ENCODE measurements at places on chromosomes 1 and 21.
A peak's percentile ranks its signal among the peaks of the same experiment; 100 is the strongest.

GRCh38 chr1:210692796-210693195, 364.1 kb downstream of the HHAT start:
- no peak for DNase-seq

GRCh38 chr21:35932232-35932911, 128.0 kb downstream of the SETD4 start:
- DNase-seq, result peak; percentile 53

- no peak for DNase-seq
Measured at GRCh38 chr1:2404890-2405511, 7.4 kb downstream of the PEX10 start.

GRCh38 chr1:8408151-8408839, 90.4 kb downstream of the SLC45A1 start:
- DNase-seq, result peak; percentile 62

GRCh38 chr1:71193153-71193552, 112.3 kb upstream of the ZRANB2 start:
- DNase-seq, result peak; percentile 26

DNA sequence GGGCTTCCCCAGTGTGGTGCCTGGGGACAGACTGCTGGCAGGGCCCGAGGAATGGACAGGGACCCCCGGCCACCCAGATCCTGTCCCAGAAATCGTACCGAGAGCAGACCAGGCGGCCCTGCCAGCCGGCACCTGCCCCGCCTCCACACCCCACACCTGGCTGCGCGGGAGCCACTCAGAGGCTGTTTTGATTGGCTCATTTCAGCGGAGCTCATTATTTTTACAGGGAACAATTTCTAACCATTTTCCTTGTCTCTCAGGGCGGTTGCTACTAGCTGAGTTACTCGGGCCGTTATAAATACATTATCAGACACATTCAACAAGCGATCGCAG, 39.3 kb upstream of the AJAP1 start:
- no peak for DNase-seq

DNA sequence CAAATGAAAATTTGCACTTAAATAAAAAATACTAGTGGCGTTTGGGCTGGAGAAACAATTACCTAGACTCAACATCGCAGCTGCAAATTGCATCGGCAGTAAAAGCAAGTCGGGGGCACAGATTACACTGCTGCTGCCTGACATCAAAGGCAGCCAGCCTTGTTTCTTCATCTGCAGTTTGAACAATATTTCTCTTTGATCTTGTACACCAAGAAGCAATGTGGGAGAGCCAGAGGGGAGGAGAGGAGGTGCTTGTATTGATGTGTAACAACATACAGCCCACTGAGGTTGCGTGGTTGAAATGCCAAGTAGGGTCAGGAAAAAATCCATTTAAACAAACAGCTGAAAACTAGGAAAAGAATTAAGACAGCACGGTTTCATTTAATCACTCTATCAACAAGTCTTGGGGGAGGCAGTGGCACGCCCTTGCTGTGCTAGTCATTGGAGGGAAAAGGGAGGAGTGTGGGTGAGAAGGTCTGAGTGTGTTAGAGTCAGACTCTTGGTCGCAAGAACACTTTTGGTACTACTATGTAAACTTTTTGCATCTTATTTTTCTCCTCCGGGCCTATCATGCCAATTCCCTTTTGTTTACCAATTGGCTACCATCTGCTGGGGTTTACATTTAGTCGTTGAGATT, 456.5 kb downstream of the OMA1 start:
- no peak for DNase-seq

GRCh38 chr1:15014516-15014915, 139.0 kb upstream of the TMEM51 start:
- DNase-seq, result no peak

DNA sequence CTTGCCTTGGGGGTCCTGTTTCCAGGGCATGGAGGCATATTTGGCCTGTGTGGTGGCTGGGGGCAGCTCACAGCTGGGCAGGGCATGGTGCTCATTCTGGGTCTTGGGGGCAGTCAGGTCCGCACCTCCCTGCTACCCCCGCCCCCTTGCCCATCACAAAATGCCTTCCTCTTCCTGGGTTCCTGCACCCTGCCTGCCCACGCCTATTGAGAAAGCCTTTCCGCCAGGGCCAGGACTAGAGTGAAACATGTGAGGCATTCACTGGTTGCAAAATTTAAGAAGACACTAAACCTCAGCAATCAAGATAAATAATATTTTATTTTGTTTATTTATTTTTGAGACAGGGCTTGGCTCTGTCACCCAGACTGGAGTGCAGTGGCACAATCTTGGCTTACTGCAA, 19.7 kb downstream of the PTAFR start:
- DNase-seq, result no peak

DNA sequence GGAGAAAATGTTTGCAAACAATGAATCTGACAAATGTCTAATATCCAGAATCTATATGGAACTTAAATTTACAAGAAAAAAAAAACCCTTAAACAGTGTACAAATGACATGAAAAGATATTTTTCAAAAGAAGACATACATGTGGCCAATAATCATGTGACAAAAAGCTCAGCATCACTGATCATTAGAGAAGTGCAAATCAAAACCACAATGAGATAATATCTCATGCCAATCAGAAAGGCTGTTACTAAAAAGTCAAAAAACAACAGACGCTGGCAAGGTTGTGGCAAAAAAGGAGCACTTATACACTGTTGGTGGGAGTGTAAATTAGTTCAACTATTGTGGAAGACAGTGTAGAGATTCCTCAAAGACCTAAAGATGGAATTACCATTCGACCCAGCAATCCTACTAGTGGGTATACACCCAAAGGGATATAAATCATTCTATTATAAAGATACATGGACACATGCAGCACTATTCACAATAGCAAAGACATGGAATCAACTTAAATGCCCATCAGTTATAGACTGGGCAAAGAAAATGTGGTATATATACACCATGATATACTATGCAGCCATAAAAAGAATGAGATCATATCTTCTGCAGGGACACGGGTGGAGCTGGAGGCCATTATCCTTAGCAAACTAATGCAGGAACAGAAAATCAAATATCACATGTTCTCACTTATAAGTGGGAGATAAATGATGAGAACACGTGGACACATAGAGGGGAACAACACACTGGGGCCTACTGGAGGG, 123.2 kb downstream of the PTPRC start:
- no peak for DNase-seq

DNA sequence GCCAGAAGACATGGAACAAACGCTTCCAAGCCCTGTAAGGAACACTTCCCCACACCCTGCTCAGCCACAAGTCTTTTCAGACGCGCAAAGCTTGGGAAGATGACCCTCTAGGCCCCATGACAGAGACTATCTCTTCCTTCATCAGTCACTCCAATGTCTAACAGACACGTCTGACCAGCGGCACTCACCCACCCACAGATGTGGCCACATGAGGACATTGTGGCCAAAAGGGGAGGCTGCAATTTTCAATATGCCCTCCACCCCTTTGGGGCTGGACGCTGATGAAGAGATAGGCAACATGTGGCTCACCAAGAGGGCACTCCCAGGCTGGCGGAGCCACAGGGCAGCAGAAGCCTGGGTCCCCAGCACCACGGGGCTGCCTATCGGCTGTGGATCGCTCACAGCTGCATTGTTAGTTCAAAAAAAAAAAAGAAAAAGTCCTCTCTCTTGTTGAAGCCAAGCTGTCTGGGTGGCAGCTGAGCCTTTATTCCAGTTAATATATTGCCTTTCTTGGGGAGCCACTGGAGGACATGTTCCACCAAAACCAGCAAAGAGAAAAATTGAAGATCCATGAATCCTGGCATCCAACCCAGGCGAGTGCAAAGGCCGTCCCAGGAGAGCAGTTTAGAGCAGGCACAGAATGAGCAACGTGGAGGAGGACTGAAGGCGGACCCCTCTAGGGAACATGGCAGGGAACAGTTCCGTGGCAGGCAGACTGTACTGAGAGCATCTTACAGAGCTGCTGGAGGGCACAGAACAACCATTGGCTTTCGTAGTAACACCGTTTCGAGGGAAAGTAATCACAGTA, 52.7 kb upstream of the GPR153 start:
- DNase-seq, result peak; percentile 20

DNA sequence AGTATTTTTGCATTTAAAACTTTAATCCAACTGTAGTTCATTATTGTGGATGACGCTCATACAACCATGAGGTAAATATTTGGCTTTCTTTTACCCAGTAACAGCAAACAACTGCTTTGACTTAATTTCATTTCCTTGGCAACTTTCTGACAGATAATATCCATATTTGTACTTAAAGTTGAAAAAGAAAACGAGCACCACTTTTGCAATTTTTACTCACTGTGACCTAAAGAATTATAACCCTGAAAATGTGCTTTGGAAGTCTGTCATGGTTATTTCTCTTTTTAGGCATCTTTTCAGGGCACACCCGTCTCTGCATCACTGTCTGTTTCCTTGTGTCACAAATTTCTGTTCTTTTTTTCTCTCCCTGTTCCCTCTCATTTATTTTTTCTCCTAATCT, 918 bp upstream of the CD2 start:
- DNase-seq, result no peak

- DNase-seq, result no peak
Measured at GRCh38 chr1:30789388-30790255, 32.0 kb upstream of the LAPTM5 start.

DNA sequence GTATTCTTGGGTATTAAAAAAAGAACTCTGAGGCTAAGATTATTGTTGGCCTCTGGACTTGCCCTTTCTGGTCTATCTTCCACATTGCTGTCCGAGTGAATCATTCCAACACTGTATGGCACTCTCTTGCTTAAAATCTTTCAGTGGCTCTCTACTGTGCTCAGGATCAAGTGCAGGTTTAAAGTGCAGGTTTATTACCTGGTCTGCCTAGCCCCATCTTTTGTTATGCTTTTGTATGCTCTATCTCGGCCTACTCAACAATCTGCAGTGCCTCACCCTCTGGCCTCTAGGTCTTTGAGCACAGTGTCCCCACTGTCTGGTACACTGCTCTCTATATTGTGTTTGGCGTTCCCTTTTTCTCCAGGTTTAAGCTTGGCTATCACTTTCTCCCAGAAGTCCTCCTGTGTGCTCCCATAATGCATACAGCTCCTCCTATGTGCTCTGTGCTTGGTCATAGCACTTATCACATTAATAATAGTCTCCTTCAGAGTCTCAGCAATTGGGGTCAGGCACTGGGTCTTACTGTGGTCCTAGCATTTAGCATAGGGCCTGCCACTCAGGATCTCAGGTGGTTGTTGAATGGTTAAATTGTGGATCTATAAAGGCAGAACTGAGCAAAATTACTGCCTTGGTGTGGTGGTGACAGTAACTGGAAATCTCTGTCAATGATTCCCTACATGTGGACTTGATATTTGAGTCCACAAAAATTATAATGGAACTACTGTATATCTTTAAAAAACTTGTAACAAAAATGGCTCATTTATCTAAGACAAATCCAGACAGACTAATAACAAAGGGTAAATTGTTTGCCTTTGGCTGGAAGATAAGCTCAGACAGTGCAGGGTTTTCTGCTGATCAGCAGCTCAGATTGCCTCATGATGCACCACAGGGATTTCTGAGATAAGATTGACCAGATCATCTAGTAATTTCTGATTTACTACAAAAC, 10.6 kb upstream of the LDLRAD1 start:
- DNase-seq, result no peak

GRCh38 chr1:223175032-223175431, 32.0 kb upstream of the TLR5 start:
- DNase-seq, result no peak

GRCh38 chr1:3868464-3869006, 11.3 kb downstream of the DFFB start:
- DNase-seq, result no peak

DNA sequence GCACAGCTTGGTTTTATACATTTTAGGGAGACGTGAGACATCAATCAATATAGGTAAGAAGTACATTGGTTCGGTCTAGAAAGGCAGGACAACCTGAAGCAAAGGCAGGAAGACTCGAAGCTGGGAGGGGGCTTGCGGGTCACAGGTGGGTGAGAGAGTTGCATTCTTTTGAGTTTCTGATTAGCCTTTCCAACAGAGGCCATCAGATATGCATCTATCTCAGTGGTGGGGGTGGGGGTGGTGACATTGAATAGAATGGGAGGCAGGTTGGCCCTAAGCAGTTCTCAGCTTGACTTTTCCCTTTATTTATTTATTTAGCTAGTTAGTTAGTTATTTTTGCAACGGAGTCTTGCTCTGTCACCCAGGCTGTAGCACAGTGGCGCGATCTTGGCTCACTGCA, 85.6 kb downstream of the WDR4 start:
- DNase-seq, result no peak

DNA sequence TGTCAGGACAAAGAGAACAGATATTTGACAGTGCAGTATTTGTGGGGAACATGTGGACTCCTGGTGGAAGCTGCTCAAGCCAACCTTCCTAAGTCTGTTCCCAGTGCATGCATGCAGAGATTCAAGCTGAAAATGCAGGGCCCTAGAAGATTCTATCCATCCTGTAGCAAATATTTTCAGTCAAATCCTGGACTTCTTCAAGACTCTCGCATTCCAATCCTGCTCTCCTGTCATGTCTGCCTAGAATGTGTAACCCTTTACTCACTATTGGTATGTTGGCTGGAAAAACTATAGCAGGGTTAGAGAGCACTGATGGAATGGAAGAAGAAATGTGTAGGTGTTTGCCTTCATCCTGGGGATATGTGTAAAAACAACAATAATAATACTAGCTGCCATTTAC, 385.6 kb upstream of the PKN2 start:
- no peak for DNase-seq

DNA sequence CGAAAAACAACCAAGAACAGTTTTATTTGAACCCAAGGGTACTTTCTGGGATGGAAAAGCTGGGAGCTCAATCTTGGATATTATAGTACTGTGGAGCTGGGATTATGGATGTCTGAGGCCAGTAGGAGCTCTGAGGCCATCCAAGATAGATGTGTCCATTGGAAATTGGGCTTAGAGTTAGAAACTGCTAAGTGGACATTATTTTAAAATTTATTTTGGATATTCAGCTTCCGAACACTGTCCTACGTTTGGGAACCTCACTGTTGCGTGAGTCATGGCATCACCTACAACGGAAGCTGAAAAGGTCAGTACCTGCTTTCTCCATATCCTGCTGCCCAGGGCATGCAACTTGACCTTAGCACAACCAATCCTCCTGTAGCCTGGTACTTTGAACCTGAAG, 61.0 kb downstream of the RYR2 start:
- DNase-seq, result no peak

- no peak for DNase-seq
Measured at GRCh38 chr1:177048314-177049069, 116.0 kb downstream of the ASTN1 start.

DNA sequence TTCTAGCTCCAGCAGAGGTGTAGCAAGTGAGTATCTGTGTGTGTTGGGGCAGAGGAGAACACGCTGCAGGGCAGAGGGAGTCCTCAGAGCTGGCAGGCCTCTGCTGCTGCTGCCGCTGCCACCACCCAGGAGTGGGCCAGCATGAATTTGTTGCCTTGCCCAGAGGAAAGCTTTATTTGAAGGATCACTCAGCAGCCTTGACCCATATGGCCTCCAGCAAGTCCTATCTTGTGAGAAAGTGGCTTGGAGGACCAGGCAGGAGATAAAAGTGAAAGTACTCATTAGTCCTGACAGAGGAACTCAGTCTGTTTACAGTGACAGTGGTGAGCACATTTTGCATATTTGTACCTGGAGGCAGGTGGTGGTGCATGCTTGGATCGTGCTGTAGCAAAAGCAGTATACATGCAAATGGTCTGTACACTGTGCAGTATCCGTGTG, 3.1 kb downstream of the TRAF5 start:
- DNase-seq, result no peak

- peak; percentile 44 for DNase-seq
Measured at GRCh38 chr1:244437086-244437468, 14.6 kb downstream of the ADSS2 start.
